ENCODE measurements at places on chromosomes 2 and 18.
A peak's percentile ranks its signal among the peaks of the same experiment; 100 is the strongest.

DNA sequence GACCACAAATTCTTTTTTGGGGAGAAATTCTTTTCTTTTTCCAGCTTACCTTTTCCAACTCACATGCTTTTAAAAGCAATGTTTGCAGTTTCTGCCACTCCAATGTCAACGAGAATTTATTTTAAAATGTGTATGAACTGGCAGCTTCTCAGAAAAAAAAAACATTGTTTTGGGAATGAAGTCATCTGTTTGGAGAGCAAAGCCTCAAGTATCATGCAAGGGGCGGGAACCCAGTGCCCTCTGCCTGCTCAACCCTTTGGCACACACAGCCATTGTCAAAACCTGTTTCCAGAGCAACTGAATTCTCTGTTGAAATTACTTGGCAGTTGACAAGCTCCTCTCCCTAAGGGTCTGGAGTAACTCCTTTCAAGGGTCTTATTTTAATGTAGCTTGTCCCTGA is 128.5 kb downstream of the QPCT start:
- peak; percentile 70 for DNase-seq

- DNase-seq: no peak
Measured at GRCh38 chr2:151258121-151258520, 3.5 kb downstream of the RBM43 start.

DNA sequence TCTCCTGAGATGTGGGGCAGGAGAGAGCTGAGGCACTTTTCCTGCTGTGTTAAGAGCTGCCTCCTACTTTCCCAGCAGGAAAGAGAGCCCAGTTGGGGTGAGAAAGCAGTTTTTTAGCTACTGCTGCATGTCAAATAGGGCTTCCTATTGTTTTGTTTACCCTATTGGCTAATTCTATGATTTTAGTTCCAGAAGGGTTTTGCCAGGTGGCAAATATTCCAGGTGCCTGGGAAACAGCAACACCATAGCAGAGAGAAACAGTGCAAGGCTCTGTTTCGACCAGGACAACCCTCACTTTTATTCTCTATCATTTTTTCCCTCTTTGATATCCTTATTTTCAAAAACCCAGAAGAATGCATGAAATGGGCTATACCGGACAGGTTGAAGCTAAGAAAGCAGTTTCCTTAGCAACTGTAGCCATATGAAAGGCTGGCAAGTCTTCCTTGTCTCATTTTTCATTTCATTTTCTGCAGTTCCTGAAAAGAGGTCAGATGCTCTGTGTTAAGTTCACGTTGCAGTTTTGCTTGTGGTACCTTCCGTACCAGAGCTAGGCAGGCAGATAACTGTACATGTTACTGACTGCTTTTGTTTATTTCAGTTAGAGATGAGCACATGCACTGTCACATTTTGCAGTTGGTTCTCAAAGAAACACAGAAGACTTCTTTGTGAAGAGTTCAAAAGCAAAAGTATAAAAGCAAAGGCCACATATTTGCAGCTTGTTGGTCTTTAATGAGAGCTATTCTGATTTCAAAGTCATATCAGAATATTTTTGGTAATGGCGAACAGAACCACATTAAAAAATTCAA is 84.8 kb downstream of the AQP4 start:
- DNase-seq: no peak

GRCh38 chr2:54553775-54554174 is 97.6 kb downstream of the SPTBN1 start:
- no peak for DNase-seq

DNA sequence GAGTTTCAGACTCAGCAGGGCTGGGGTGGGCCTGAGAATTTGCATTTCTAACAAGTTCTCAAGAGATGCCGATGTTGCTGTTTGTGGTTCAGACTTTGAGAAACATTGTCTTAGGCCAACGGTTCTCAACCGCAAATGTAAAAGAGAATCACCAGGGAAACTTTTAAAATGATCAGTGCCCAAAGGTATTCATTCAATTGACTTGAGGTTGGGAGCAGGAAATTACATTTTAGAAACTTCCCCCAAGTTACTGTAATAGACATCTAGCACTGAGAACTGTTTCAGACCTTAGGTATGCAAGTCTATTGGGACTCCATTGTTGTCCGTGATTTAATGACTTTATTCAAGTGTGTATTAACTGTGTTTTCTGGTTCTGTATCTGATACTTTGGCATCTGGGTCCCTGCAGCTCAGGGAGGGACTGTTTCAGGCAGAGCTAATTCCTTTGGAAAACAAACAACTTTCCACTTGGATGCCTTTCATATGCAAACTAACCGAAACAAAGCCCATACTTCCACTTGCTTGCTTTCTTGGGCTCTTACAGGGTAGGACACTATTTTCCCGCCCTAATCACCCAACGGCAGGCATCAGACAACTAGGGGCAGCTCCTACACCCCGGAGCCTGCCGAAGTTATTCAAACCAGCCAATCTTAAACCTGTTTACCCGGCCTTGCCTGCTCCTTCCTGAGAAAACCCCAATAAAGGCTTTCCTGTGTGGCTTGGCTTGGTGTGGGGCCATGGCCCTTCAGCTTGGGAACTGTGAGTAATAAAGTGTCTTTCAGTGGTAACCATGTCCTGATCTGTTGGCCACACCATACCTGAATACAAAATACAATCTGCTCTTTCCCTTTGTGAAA is 97.6 kb downstream of the POLE4 start:
- no peak for DNase-seq

- no peak for DNase-seq
Measured at GRCh38 chr2:162217598-162217997, 25.6 kb downstream of the FAP start.
